ENCODE measurements at places on chromosomes 6 and 20.
A peak's percentile ranks its signal among the peaks of the same experiment; 100 is the strongest.

DNA sequence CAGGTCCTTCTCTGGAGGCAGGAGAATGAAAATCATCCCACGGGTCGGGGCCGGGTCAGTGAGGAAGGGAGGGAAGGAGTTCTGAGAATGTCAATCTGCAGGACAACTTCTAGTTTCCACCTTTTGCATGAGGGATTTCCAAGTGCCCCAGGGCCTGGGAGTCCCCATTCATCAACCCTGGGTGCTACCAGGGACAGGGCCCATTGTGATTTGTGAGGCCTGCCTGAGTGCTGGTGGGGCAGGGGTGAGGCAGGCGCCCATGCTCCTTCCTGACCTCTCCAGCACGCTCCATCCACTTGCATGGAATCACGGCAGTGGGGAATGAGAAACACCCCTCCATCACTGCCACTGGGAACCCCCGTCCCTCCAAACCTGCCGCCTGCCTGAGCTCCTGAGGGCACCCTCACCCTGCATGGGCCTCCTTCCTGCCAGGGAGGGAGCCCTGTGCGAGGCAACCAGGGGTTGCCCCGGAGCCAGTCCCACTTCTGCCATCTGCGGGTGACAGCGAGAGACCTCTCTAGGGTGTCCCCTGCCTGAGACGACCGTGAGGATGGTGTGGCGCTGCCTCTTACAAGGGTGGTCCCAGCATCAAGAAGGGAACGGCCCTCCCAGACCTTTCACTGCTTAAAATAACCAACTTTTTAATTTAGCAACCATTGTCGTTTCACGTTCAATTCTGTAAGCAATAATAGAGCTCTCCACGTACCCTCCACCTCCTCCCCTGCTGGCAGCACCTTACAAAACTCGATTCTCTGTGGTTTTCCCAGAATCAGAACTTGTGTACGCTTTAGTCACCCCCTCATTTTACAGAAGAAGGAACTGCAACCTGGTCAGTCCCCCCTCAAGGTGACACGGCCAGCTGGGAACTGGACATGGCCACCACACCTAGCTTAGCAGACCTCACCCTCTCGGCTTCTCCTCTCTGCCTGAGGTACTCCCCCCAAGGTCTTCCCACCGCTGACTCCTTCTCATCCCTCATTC is 28.6 kb downstream of the PMEPA1 start:
- no peak for DNase-seq

GRCh38 chr20:57326667-57327455 is 2.7 kb upstream of the SPO11 start:
- DNase-seq, result no peak

DNA sequence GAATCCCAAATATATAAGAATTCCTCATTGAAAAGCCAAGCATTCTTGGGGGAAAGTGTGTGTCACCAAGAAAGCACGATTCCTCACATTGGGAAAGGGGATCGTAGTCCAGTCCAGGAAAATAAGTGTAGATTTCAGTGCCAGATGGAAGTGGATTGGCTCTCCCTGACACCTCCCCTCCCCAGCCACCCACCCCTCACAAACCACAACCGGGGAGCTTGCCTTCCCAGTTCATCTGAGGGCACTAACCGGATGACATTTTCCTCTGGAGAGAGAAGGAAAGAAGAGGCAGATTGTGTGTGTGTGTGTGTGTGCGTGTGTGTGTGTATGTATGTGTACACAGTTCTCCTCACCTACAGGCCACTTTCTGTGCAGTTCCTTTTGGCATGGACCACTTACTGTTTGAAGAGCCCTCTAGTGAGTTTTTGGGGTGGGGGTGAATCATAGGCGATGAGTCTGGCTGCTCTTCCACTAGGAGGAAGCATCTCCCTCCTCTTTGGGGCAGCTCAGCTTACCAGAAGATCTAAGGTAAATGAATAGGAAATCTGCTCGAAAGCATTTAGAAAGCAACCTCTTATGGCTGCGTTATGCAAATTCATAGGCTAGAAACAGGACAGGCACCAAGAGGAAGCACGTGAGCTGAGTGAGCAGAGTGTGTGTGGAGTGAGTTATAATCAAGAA is 20.8 kb downstream of the DAAM2 start:
- peak; percentile 99 for DNase-seq

- DNase-seq, result no peak
Observed at GRCh38 chr20:52996658-52997057, 24.5 kb downstream of the TSHZ2 start.

DNA sequence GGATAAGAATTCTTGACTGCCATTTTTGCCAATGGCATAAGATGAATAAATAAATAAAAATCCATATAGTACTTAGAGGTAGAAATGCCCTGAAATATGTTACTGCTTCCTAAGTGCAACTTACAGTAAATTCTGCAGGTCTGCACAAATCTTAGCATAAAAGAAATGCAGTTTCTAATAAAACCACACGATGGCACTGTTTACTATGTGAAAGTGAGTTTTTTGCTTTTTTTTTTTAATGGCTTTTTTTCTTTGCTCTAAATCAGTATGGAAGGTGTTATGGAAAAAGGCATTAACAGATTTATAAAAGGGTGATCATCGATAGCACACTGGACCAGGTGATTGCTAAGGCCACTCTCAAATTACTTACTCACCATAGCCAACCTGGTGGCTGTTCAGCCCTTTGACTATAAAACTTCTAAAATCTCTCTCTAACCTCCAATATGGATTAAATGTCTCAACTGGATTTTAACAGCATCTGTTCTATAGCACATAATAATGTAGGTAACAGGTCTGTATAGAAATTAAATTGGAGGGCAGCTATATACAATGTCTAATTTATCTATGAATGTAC is 45.8 kb downstream of the AHI1 start:
- DNase-seq, result peak; percentile 54

DNA sequence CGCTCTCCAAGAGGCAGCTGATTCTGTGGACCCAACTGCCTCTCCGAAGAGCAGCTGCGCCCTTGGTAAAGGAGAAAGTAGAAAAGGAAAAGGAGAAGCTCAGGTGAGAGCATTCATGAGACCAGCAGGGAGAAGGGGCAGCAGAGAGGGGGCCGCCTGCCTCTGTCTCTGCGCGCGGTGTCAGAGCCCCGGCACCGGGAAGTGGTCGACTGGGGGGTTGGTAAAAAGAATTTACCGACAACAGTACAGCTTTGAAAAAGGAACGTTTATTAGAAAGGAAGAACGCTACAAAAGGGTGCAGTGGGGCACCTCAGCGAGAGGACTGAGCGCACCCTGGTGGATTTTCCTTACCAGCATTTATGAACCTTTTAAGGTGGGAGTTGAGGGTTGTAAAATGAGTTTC is 61.9 kb downstream of the GPR6 start:
- DNase-seq, result peak; percentile 11

- DNase-seq, result no peak
Observed at GRCh38 chr20:62174021-62174804, 8.6 kb upstream of the MTG2 start.

DNA sequence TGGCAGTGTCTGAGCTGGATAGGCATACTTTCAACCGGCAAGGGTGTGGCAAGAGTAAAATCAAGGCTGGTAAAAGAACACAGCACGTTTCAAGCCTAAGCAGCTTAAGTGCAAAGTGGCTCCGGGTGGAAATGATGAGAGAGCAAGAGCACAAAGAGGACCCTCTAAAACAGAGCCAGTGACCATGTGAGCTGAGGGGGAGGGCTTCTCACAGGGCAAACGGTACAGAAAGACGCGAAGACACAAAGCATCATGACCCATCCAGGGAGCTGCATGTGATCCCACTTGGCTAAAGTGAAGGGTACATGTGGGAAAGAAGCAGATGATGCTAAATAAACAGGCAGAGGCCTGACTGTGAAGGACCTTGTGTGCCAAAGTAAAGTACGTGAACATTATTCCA is 25.7 kb downstream of the FKBP5 start:
- no peak for DNase-seq

DNA sequence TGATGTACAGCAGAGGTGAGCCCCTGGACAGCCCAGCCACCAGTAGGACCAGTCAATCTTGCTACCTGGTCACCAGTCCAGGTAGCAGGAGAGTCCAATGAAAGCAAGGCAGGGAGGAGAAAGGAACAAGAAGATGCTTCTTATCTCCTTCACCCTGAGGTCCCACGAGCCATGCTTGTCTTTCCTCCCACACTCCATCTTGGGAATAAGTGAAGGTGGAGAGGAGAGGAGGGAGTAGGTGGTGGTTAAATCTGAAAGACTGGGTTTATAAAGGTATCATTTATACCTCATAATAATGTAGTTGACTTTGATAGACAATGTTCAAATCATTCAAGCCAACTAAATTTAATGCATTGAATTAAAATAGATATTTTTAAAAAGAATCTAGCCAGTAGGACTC is 35.9 kb downstream of the LAMP5 start:
- DNase-seq, result no peak

DNA sequence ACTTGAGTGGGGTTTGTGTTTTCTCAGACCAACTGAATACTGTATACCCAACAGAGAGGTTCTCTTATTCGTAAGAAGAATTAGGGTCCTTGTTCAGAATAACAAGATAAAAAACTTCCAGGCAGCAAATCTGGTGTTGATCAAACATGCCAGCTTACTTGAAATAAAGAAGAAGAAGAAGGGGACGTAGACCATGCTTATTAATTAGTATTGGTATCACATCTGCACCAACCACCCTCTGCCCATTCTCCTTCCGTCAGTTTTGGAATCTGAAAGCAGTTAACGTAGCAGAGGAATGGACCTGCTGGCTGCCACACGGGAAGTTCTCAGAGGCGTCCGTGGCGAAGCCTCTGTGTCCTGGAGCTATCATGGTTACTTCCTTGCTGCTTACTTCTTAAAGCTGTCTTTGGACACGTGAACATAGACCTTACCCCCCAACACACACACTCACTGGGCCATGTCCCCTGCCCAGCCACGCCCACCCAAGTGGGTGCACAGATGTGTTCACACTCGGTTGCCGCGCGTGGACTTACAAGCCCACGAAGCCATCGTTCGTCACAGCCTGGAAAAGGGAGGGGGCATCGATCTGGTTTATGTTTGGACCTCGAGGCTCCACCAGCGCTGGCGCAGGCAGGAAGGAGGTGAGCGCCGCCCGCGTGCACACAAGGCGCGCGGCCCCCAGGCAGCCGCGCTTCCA is 4.1 kb upstream of the DLL1 start:
- no peak for DNase-seq

- DNase-seq, result no peak
Observed at GRCh38 chr6:160111806-160112205, 9.8 kb upstream of the SLC22A1 start.

GRCh38 chr6:7154341-7155139 is 46.8 kb downstream of the RREB1 start:
- no peak for DNase-seq

DNA sequence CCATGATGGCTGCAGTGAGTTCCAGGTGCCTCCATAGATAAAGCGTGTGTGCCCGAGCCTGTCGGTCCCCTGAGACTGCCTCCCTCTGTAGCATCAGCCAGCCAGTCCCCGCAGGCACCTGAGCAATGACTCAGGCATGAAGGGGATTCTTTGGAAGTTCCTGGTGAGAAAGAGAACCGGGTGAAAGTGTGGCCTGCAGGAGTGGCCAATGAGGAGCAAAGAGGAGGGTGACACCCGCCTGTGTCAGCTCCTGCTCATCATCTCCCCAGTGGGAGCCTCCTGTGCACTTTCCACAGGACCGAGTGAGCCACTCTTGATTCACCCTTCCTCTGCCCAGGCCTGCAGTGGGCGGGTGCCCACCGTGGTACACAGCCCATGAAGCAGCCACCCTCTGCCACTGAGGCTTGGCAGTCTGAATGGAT is 71.2 kb upstream of the PTPN1 start:
- DNase-seq, result peak; percentile 44

- DNase-seq, result no peak
Observed at GRCh38 chr6:11706171-11706570, 72.4 kb downstream of the ADTRP start.

All from fibroblast of skin of scalp (primary cell).